ENCODE measurements at places on chromosomes 7 and 10.
A peak's percentile ranks its signal among the peaks of the same experiment; 100 is the strongest.

DNA sequence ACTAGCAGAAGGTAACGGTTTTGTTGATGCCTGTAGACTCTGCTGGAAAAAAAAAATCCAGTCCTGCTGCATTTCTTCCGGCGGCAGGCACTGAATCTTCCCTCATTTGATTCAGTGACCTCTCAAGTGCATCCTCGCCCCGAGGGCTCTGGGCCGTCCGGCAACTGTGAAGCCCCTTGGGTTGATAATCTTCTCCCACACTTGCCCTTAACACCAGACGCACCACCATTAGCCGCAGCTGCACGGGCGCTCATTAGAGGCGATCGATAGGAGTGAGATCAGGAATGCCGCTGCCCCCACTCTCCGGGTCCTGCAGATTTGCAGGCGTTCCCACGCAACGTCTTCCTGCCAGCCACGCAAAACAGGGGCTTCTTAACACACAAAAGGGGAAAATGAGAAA is 200.0 kb upstream of the MKI67 start:
- DNase-seq: no peak

GRCh38 chr10:22754296-22754695 is 39.9 kb upstream of the PIP4K2A start:
- DNase-seq: no peak

DNA sequence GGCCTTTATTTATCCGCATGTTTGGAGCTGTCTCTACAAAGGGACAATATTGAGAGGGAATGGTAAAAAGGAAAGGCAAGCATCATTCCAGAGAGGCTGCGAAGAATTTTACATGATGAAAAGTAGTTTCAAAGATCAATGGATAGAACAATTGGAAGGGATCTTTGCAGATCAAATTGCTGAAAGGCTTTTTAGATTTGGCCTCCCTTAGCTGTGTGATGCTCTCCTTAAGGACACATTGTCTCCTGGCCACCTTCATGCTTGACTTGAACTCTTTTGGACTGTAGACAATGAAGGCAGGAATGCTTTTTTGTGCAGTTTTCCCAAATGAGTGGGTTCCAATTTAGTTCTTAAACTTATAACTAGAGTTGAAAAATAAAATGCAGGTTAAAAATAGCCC is 344.7 kb downstream of the ARL4A start:
- DNase-seq: no peak

DNA sequence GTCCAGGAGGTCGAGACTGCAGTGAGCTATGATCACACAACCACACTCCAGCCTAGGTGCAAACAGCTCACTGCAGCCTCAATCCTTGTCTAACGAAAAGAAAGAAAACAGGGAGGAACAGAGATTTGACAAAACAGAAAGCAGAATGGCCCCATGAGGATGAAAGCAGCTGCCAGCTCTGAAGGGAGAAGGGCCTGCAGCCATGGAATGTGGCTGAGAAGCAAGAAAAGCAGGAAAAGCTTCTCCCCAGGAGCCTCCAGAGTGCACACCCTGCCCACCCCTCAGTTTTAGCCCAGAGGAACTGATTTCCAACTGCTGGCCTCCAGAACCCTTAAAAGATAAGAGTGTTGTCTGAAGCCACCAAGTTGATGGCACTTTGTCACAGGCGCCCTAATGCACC is 13.0 kb downstream of the ESYT2 start:
- no peak for DNase-seq

- DNase-seq: no peak
Measured at GRCh38 chr7:75756206-75756990, 15.6 kb downstream of the CCL26 start.

DNA sequence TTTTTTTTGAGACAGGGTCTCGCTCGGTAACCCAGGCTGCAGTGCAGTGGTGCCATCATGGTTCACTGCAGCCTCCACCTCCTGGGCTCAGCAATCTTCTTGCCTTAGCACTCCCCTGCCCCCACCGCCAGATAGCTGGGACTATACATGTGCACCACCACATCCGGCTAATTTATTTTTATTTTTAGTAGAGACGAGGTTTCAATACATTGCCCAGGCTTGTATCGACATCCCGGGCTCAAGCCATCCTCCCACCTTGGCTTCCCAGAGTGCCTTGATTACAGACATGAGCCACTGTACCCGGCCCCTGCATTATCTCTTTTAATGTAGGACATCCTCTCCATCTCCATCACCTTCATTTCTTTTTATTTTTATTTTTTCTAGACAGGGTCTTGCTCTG is 213.3 kb downstream of the CUX1 start:
- no peak for DNase-seq

GRCh38 chr10:112784022-112784461 is 166.0 kb upstream of the TCF7L2 start:
- no peak for DNase-seq

DNA sequence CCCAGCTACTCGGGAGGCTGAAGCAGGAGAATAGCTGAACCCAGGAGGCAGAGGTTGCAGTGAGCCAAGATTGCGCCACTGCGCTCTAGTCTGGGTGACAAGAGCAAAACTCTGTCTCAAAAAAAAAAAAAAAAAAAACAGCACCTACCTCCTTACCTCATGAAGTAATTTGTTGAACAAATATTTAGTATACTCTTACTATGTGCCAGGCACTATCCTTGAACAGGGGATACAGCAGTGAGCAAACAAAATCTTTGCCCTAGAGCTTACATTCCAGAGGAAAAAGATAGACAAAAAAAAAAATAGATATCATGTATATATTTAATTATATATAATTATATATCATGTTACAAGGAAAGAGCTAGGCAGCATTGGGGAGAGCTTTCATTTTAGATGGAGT is 36.4 kb upstream of the HERPUD2 start:
- no peak for DNase-seq

GRCh38 chr10:119726676-119727261 is 919 bp downstream of the INPP5F start:
- DNase-seq: no peak

GRCh38 chr10:14425034-14425433 is 94.3 kb upstream of the FRMD4A start:
- no peak for DNase-seq

DNA sequence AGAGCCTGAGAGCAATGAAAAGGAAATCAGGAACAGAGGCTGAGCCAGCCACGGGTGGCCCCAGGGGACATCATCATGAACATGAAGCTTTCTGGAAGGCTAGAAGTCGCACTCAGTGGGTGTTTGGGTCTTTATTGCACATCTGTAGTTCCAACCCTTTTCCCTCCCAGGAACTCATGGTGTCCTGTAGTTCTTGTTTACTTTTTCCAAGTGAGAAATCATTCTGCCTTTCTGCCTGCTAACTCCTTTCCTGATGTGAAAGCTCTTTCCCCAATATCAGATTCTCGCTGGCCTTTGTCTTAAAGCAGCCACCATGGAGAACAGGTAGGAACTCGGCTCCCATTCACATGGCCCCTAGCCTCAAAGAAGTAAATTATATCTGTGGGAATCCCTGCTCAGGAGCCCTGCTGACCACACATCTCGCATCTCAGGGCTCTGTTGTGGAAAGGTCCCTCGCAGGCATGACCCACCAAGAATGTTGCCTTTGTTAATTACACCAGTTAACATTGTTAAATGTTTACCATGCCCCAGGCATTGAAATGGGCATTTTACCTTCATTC is 542.7 kb downstream of the TNS3 start:
- no peak for DNase-seq

DNA sequence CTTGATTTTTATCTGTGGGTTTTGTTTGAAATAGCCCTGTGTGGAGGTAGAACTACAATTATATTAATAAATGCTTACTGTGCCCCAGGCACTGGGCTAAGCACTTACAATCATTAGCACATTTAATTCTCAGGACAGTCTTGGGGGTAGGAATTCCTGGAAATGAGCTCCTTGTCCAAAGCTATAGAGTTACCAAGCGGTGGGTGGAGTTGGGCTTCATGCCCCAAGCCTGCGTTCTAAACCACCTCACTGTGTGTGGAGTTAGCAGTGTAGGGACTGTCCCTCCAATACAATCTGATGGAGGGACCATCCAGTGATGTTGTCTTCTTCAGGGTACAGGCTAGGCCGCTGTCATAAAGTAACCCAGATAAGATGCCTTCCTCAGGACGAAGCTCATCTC is 49.7 kb downstream of the PALD1 start:
- no peak for DNase-seq

DNA sequence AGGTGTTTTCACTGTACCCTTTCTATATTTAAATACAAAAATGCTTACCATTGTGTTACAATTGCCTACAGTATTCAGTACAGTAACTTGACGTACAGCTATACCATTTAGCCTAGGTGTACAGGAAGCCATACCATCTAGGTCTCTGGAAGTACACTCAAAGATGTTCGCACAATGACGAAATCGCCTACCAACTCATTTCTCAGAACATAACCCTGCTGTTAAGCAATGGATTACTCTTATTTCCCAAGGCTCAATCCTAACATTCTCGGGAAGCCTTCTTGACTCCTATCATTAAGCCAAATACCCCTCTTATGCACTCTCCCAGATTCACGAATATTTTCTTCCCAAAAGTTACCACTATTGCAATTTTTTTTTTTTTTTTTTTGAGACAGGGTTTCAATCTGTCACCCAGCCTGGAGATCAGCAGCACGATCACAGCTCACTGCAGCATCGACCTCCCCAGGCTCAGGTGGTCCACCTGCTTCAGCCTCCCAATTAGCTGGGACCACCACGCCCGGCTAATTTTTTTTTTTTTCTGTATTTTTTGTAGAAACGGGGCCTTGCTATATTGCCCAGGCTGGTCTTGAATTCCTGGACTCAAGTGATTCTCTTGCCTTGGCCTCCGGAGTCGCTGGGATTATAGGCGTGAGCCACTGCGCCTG is 1.5 kb downstream of the CWF19L1 start:
- no peak for DNase-seq

DNA sequence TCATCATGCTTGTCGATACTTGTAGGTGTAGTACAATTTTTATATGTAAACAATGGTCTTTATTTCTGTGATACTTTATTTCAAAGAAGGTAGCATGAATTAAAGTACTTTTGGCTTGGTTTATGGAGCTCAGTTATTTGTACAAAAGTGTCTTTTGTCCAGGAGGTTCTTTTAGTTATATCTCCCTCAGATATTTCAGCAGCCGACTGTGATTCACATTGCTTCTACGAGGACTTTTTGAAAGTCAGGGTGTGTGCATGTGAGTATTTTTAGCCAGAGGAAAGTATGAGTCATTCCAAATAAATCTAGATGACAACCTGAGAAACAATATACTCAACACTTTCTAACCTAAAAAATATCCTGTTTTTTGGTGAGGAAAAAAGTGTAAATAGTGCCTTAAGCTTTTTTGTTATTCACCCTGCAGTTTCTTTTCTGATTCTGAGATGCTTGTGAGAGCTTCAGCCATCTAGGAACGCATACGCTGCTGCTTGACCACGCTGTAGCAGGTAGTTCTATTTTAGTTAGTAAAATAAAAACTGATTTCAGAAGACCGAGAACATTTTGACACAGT is 595 bp upstream of the SUN1 start:
- no peak for DNase-seq

DNA sequence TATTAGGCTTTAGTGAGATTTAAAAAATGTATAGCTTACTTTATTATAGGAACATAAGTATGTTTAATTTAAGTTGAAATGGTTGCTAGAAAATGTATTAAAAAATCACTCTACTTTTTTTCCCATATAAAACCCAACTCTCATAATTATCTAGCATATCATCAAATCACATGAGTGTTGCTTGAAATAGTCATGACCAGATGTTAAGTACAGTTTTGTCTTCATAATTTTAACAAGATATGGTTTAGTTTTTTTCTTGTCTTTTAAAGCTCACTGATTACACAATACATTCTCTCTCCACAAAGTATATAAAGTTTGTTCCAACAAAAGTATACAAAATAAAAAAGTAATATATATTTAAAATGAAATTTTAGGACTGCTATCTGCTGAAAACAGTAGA is 82.8 kb downstream of the HGF start:
- no peak for DNase-seq

DNA sequence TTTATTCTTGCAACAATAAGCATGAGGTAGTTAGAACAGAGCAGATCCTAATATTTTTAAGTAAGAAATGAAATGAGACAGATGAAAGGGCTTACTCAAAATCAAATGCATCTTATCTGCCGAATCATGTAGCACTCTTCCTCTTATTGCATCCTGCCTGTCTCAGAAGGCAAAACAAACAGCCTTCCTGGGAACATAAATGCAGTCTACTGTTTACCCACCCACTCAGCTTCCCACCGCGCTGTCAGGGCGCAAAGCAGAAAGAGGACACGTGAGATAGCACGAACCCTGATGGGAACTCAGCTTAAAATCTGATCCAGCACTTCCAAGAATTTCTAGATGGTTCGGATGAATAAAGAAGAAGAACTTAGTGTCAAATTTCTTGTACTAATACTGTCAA is 114.4 kb upstream of the CDK1 start:
- DNase-seq: peak; percentile 46

- DNase-seq: no peak
Measured at GRCh38 chr7:85512790-85513189, 325.9 kb upstream of the SEMA3D start.

DNA sequence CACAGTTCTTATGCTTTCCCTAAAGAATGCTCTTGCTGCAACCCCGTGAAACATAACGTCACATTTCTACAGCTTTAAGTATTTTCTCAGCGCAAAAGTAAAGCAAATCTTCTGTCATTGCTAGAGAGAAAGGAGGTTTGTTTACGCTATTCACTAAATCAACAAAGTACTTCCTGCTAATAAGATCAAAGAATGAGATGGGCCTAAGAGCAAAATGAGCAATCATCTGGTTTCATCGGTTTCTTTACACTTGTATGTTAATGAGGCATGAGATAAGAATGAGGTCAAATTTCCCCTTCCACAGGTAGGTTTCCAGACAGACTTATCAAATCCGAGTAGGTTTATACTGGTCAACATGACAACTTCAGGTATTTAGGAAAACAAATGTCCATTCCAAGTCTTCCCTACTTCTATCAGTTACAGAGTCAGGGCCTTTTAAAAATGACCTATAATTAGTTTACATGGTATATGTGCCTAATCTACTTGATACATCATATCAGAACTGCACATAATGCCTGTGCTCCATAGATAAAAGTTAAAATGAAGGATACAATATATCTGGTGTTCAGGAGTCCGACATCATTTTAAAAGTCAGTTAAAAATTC is 8.4 kb downstream of the USP6NL start:
- no peak for DNase-seq

GRCh38 chr10:80268938-80269588 is 20.4 kb downstream of the MAT1A start:
- DNase-seq: no peak

DNA sequence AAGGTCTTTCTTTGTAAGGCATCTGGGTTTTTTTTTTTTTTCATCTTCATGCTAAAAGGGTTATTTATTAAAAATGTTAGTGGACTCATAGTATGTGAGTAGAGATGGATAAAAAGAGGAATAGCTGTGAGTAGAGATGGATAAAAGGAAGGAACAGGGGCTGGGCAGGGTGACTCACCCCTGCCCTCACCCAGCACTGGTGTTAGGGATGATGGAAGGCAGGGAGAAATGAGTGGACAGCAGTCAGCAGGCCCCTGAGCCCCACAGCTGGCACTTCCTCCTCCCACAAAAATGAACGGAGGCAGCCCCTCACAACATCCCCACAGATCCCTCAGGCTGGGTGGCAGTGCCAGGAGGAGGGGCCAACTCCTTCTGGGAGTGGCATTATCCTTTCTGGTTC is 39.3 kb downstream of the ANTXRL start:
- DNase-seq: no peak
